ENCODE measurements at places on chromosomes 5 and 9.

GRCh38 chr5:31962871-31963307, 211.2 kb downstream of the GOLPH3 start:
- peak; percentile 49 for DNase-seq

DNA sequence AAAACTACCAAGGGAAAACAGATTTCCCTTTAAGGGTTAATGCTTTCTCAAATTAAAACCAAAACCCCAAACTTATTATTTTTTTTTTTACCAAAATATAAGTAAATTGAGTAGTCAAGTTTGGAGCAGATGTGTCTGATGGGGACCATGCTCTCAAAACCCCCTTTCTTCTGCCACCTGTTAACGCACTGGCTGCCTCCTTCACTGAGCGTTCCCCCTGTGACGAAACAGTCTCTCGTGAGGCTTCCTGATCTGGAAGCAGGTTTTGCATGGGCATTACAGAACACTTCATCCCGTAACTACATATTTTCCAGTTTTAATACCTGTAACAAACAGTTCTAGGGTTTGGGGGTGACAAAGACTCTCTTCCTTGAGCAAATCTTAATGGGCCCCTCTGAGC, 59.4 kb downstream of the ANKH start:
- no peak for DNase-seq

DNA sequence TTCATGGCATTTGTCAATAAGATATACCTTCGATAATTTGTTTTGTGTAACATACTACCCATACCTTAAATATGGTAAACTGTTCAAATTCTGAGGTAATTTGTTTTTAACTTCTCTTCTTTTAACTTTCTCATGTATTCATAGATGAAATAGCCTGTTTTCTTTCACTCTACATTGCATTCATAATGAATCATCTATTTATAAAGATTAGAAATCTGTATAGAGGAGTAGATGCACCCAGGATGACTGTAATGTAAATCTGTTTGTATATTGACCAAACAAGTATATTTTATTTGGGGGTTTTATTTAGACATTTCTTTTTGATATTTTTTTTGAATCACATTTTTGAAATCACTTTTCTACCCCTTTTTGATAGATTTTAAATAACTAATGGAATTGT, 144.6 kb downstream of the CD180 start:
- no peak for DNase-seq

- no peak for DNase-seq
These were observed 39.8 kb downstream of the F2RL2 start for GRCh38 chr5:76583163-76584047.

- no peak for DNase-seq
These were observed 60.3 kb upstream of the PJA2 start for GRCh38 chr5:109469896-109470662.

GRCh38 chr5:179301796-179302195, 43.5 kb downstream of the ADAMTS2 start:
- DNase-seq: no peak

Data from urothelium cell line (cell line).